ENCODE measurements at places on chromosomes 11 and 22. TPM values are rescaled to one million over a fixed set of nuclear protein-coding genes. Genes with fewer than 3 reads are reported as not detected.

CNGA4 gene
- 0.38 TPM for total RNA-seq

DNAJB13 gene
- total RNA-seq, result not detected

HBB gene
- total RNA-seq, result 1.6 TPM

SMIM38 gene
- not detected for total RNA-seq

PARVA gene
- total RNA-seq, result 20.2 TPM

CPT1B gene
- 3.5 TPM for total RNA-seq

KCNJ1 gene
- not detected for total RNA-seq

DHCR7 gene
- 86.1 TPM for total RNA-seq

DNA sequence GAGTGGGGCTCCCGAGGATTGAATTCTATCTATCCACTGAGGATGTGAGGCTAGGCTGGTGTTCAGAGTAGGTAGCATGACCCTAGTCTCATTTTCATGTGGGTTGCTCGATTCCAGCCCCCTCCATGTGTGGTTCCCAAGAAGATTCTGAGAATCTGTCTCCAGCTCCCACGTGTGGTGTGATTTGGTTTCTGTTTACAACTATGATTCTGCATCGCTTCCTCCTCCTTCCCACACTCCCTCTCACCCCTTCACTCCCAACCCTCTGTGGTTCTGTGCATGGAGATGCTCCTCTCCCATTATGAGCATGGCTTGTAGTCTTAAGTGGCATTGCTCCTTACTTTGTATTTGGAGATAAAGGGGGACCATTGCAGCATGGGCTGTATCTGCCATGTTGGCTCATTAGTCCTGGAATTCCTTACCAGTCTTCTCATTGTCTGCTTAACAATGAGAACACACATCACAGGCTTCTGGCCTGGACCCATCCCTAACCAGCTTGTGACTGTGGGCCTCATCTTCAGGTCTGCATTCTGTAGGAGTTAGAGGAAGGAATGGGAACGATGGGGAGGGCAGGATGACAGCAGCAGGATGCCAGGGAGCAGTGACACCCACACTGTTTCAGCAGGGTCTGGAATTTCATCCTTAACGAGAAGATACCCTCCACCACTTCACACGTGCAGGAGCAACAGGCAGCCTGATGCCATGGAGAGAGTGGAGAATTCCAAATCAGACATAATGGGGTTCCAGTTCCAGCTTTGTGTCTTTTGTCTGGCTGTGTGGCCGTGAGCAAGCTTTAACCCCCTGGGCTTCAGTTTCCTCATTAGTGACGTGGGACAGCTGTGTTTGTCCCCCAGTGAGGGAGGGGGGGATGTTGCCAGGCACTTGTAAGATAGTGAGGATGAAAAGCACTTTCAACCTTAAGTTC, 86.0 kb downstream of the CCDC81 start:
- DNase-seq, result no peak
- H3K27ac ChIP-seq, result peak overlapping the region; percentile 52

DNA sequence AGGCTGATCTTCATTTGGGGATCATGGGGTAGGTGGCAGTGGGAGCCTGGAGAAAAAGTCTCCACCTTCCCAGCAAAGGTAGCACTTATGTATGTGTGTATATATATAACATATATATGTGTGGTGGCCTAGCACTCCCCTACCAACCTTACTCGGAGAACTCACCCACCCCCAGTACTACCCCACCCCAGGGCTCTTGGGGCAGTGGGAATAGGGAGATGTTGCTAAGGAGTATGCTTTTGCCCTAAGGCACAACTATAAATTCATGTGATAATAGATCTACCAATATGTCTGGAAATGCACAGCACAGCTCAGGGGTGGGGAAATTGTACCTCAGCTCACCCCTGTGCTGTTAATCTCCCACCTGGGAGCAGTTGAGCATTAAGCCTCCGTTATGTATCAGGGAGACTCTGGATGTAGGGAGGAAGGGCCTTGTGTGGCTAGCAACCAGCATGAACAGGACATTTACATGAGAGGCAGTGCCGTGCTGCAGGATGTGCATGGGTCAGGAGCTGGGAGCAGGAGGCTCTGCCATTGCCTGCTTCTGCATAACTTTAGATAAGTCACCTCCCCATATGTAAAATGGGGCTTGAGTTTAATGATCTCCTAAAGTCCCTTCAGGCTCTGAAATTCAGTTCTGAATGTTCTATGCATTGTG, 57.3 kb downstream of the C11orf91 start:
- H3K36me3 ChIP-seq, result no peaks in the 10 kb centered on the region
- H3K27me3 ChIP-seq, result no peaks in the 10 kb centered on the region
- peak overlapping the region; percentile 73 for H3K27ac ChIP-seq
- DNase-seq, result no peak
- no peaks in the 10 kb centered on the region for H3K4me1 ChIP-seq

GRCh38 chr22:26461188-26461810, 22.3 kb downstream of the HPS4 start:
- peaks cover 34% of the 10 kb centered on the region for H3K36me3 ChIP-seq
- no peak overlapping the region for H3K4me3 ChIP-seq
- H3K27ac ChIP-seq, result no peak overlapping the region
- DNase-seq, result no peak
- H3K27me3 ChIP-seq, result no peaks in the 10 kb centered on the region

GRCh38 chr11:12893787-12894672, 115.1 kb upstream of the RASSF10 start:
- no peak overlapping the region for H3K27ac ChIP-seq
- H3K4me3 ChIP-seq, result no peak overlapping the region
- no peaks in the 10 kb centered on the region for H3K27me3 ChIP-seq

- H3K27ac ChIP-seq, result no peak overlapping the region
- no peak for DNase-seq
- no peak overlapping the region for H3K4me3 ChIP-seq
- H3K36me3 ChIP-seq, result no peaks in the 10 kb centered on the region
- no peaks in the 10 kb centered on the region for H3K27me3 ChIP-seq
Measured at GRCh38 chr11:22989371-22989770, 129.1 kb upstream of the CCDC179 start.
